ENCODE measurements at places on chromosomes 3 and 15. TPM values are rescaled to one million over a fixed set of nuclear protein-coding genes. Genes with fewer than 3 reads are reported as not detected.

Gene RSRC1
- 39.4 TPM for polyA plus RNA-seq

Gene OCA2
- 2.6 TPM for polyA plus RNA-seq

Gene NBEAL2
- polyA plus RNA-seq = 22.1 TPM

Gene PLIN1
- polyA plus RNA-seq = 0.27 TPM

Gene CPNE9
- polyA plus RNA-seq = 5.3 TPM

Gene LRRC15
- polyA plus RNA-seq = 0.14 TPM

Gene DNAH12
- 6.1 TPM for polyA plus RNA-seq

Gene SPINK8
- 1.6 TPM for polyA plus RNA-seq
